ENCODE measurements at places on chromosomes 7 and 10. TPM values are rescaled to one million over a fixed set of nuclear protein-coding genes. Genes with fewer than 3 reads are reported as not detected.

The CTAGE4 gene
- 6.9 TPM for total RNA-seq

The URGCP gene
- 40.0 TPM for total RNA-seq

The PSD gene
- total RNA-seq: 10.7 TPM

The HOXA2 gene
- total RNA-seq: 18.6 TPM

DNA sequence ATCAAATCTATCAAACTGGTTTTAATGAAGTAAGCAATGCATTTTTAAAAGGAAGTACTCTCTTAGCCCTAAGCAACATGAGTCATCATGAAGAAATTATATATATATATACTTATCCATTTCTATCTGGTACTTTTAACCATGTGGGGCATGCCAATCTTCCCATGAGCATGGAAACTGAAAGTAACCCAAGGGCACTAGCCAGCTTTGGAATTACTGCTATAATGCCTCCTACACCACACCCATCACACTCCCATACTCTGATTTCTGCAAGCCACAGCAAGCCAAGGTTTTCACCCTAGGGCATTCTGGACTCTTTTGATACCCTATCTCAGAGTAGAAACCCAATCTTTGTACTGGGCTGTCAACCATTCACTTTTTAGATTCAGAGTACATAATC is 204.6 kb downstream of the IMMP2L start:
- H3K36me3 ChIP-seq: no peaks in the 10 kb centered on the region
- DNase-seq: no peak
- H3K4me1 ChIP-seq: no peaks in the 10 kb centered on the region

DNA sequence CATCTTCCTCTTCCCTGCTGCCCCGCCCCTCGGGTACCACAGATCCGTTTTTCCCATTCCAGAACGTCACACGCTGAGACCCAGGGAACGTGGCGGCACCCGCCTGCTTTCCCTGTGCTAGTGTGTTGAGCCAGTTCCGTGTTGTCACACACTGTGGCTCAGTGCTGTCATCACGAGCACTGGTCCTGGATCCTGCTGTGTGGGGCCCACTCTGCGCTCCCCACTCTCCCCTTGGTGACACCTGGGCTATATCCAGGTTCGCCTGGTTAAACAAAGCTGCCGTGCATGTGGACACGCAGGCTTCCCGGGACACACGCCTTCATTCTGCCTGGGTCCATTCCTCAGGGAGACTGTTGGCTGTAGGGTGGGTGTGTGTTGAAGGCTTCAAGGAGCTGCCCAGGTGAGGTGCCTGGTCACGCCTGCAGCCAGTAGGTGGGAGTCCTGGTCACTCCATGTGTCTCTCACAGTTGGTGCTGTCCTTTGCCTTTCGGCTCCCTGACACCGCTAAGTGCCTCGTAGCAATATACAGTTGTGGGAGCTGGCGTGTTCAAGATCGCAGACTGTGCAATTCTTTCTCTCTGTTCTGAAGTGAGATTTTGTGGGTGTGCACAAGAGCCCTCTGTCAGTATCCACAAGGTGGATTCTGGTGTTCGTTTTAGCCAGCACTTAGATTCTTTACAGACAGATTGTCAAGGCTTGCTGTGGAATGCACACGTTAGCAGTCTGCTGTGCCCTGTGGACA is 88.6 kb downstream of the INPP5A start:
- DNase-seq: no peak
- H3K27me3 ChIP-seq: peaks cover 7% of the 10 kb centered on the region
- H3K36me3 ChIP-seq: peaks cover 4% of the 10 kb centered on the region
- H3K4me1 ChIP-seq: peaks cover 9% of the 10 kb centered on the region
- no peak overlapping the region for H3K4me3 ChIP-seq
- no peak overlapping the region for H3K27ac ChIP-seq

DNA sequence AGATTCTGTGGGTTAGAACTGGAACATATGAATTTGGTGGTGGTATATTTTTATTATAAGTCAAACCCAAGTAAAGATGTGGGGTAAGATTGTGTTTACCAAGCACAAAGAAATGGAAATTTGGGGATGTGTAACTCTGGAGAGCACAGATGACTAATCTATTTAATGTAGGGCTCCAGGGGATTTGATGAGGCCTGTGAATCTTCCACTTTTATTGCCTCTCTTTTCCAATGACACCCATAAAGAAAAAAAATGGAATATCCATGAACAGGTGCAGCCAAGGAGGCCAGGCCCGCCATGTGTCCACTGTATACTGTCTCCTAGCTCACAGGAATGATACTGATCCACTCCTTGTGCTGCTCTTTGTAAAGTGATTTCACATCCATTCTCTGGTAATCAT is 2.8 kb downstream of the SRGN start:
- H3K27ac ChIP-seq: no peak overlapping the region
- no peak for DNase-seq
- H3K4me1 ChIP-seq: no peaks in the 10 kb centered on the region

DNA sequence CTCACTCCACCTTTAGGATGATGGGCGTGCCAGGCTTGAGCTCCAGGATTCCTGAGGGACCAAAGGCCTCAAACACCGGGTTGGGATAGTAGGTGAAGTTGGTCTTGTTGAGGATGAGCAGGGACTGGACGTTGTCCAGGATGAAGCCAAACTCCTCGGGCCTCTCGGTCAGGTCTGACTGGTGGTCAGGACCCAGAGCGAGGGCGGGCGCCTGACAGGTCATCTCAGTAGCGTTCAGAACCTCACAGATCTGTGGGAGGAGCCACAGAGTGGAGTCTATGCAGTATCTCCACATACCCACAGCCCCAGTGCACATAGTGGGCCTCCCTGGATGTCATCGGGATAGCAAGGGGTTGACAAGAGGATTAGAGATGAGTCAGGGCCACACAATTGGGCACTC is 394.9 kb downstream of the PLXNA4 start:
- no peak overlapping the region for H3K27ac ChIP-seq
- no peaks in the 10 kb centered on the region for H3K4me1 ChIP-seq
- H3K4me3 ChIP-seq: no peak overlapping the region
- H3K27me3 ChIP-seq: no peaks in the 10 kb centered on the region
- no peaks in the 10 kb centered on the region for H3K36me3 ChIP-seq

GRCh38 chr7:156423876-156424275 is 216.7 kb upstream of the RNF32 start:
- H3K36me3 ChIP-seq: peaks cover 2% of the 10 kb centered on the region
- no peaks in the 10 kb centered on the region for H3K4me1 ChIP-seq
- DNase-seq: no peak
- no peak overlapping the region for H3K4me3 ChIP-seq

DNA sequence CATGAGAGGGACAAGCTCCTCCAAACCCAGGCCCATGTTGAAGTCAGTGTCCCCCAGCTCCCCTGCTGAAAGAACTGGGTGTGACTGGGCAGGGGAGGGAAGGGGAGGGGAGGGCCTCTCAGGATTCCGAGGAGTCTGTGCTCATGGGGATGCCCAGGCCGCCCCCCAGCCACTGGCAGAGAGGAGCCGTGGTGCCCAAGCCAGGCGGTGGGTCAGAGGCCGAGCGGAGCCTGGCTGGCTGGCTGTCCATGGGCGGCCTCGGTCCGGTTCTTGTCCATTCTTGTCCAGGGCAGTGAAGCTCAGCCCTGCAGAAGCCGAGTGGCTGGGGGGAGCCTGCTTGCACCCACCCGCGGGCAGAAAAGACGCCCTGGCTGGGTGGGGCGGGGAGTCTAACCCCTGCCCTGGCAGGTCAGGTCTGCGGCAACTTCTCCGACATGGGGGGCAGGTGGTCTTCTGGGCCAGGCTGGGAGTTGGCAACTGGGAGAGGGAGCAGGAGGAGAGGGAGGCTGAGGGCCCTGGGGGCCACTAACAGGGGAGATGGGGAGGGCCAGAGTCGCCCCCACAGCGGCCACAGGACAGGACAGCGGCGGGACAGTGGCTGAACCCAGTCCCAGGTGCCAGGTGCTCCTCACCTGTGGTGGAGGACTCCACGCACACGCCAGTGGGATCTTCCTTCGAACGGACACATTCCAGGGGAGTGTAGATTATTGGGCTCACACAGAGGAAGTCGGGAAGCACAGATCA is 54.1 kb downstream of the FOXL3 start:
- H3K27ac ChIP-seq: peak overlapping the region; percentile 100
- H3K36me3 ChIP-seq: peaks cover 2% of the 10 kb centered on the region
- H3K4me1 ChIP-seq: peaks cover 62% of the 10 kb centered on the region
- H3K27me3 ChIP-seq: no peaks in the 10 kb centered on the region
- H3K4me3 ChIP-seq: no peak overlapping the region
- no peak for DNase-seq

GRCh38 chr7:137934941-137935883 is 66.7 kb downstream of the CREB3L2 start:
- H3K27ac ChIP-seq: no peak overlapping the region
- no peak overlapping the region for H3K4me3 ChIP-seq
- H3K36me3 ChIP-seq: peaks cover 1% of the 10 kb centered on the region
- H3K27me3 ChIP-seq: no peaks in the 10 kb centered on the region
- peaks cover 33% of the 10 kb centered on the region for H3K4me1 ChIP-seq

- H3K36me3 ChIP-seq: no peaks in the 10 kb centered on the region
- DNase-seq: no peak
- no peaks in the 10 kb centered on the region for H3K4me1 ChIP-seq
- no peak overlapping the region for H3K27ac ChIP-seq
- no peak overlapping the region for H3K4me3 ChIP-seq
- H3K27me3 ChIP-seq: peaks cover 23% of the 10 kb centered on the region
Observed at GRCh38 chr10:43260117-43260761, 6.6 kb downstream of the RASGEF1A start.

Data from progenitor cell of endocrine pancreas (in vitro differentiated cells).